ENCODE measurements at places on chromosomes 3 and 15. TPM values are rescaled to one million over a fixed set of nuclear protein-coding genes. Genes with fewer than 3 reads are reported as not detected.

Gene FGF12
- 0.14 TPM for total RNA-seq

Gene SATB1
- total RNA-seq = 37.7 TPM

Gene RNF13
- 118 TPM for total RNA-seq

Gene PPARG
- 18.7 TPM for total RNA-seq

Gene NKIRAS1
- total RNA-seq = 16.7 TPM

Gene PLCH1
- 0.34 TPM for total RNA-seq

Gene UCN2
- 2.4 TPM for total RNA-seq

All from nasal cavity respiratory epithelium epithelial cell of viscerocranial mucosa (primary cell).